T-helper 17 cell (primary cell): ENCODE measurements at places on chromosomes 12 and 14.

- no peak for DNase-seq
Measured at GRCh38 chr14:85531141-85531586, 1.2 kb downstream of the FLRT2 start.

GRCh38 chr12:130920119-130920703 is 33.5 kb upstream of the ADGRD1 start:
- DNase-seq: no peak

DNA sequence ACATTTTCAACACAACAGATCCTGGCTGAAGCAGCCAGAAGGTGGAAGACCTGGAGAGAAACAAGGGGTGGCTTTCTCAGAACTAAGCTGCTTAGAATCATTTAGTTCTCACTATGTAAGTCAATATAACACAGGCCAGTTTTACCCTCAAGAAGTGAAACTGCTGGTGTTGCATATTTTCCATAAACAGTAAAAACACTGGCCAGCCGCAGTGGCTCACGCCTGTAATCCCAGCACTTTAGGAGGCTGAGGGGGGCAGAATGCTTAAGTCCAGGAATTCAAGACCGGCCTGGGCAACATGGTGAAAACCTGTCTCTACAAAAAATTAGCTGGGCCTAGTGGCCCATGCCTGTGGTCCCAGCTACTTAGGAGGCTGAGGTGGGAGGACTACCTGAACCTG is 11.6 kb downstream of the STX2 start:
- no peak for DNase-seq

DNA sequence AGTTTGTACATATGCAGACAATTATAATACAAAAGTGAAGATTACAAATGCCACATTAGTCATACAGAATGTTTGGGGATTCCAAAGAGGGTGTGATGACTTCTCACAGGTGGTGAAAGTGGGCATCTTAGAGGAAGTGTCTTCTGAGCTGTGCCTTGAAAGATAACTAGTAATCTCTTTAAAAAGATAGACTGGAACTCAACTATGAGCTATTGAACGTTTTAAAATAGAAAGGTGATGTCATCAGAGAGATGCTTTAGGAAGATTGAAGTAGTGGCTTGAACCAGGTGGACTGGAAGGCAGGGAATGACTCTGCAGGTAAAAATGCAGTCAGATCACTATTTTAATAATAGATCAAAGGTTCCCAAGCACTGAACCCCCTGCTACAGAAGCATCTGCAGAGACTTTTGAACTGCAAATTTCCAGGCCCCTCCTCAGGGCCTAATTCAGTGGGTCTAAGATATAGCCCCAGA is 50.3 kb downstream of the SYT1 start:
- DNase-seq: no peak

- DNase-seq: no peak
Measured at GRCh38 chr12:1643905-1644533, 15.0 kb downstream of the WNT5B start.

DNA sequence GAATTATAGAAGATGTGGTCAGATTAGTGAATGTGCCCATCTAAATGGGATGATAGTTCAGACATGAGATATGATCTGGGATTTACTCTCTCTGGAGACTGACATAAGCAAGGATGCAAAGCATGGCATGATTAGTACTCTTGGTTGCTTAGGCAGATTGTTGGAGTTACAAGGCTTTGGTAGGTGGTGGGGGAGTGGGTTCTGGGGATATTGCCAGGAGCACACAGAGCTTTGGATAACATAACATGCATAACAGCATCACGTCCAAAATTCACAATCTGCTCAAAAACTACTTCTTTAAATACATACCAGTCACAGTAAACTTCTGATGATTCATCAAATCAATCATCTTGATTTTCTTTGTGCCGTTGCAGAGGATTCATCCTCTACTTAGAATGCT is 287.4 kb downstream of the ACSS3 start:
- DNase-seq: no peak

GRCh38 chr14:34489324-34489723 is 27.3 kb upstream of the SPTSSA start:
- no peak for DNase-seq

DNA sequence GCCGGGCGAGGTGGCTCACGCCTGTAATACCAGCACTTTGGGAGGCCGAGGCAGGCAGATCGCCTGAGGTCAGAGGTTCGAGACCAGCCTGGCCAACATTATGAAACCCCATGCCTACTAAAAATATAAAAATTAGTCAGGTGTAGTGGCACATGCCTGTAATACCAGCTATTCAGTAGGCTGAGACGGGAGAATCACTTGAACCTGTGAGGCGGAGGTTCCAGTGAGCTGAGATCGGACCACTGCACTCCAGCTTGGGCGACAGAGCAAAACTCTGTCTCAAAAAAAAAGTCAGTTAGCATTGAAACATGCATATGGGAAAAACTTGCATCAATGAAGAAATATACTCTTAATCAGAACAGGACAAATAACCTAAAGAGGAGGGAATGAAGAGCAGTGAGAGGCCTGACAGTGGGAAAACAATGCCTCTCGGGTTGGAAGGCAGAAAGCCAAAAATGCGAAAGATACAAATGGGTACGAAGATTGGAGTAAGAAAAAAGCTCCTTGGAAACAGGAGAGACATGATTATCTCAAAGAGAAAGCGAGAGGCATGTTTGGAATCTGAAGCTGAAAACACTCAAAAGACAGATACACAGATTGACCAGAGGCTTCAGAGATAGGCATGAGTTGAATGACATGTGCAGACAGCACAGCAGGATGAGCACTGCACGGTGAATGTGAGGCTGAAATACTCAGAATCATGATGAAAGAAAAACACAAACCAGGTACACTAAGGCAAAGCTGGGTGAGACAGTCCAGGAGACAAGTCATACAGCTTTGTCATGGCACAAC is 30.6 kb downstream of the RESF1 start:
- DNase-seq: no peak

GRCh38 chr14:20118795-20119194 is 8.3 kb downstream of the OR4K17 start:
- no peak for DNase-seq

GRCh38 chr14:40072175-40072574 is 639.9 kb upstream of the FBXO33 start:
- no peak for DNase-seq

- no peak for DNase-seq
Measured at GRCh38 chr12:4814485-4814884, 94.3 kb downstream of the GALNT8 start.

DNA sequence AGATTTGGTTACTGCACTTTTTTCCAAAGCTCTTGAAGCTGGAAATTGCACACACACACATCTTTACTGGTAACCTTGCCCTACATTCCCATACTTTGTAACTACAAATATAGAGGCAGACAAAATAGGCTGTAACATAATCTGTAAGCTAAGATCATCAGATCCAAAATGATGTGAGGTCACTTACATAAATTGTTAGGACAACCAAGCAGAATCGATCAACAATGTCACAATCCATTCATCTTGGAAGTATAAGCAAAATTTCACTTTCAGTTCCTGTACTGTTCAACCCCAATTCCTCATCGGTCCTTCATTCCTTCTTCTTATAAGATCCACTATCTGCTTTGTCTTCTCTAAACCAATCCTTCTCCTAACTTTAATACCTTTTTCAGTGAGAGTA is 72.6 kb downstream of the EPS8 start:
- DNase-seq: no peak

GRCh38 chr12:24177889-24178288 is 228.4 kb upstream of the SOX5 start:
- no peak for DNase-seq

DNA sequence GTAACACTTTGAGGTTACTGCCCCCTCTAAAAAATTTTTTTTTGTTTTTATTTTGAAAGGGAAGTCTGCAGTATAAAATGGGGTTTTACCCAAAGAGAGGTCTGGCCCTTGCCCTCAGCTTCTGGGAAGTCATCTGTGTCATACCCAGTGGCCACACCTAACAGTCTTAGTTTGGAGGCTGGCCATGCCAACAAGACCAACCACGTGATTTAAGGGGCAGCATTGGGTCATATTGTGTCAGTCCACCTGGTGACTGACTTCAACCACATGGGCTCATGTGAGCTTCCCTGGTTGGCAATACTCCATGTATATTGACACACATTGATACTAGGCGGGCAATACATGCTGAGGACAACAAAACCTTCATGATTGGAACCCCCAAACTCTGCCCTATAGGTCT is 173.9 kb downstream of the GXYLT1 start:
- no peak for DNase-seq

- DNase-seq: no peak
Measured at GRCh38 chr12:129083121-129083840, 230.0 kb downstream of the GLT1D1 start.

- DNase-seq: no peak
Measured at GRCh38 chr12:52946334-52946733, 2.6 kb upstream of the KRT18 start.

GRCh38 chr12:89405626-89406345 is 53.5 kb upstream of the DUSP6 start:
- DNase-seq: no peak

- DNase-seq: peak; percentile 30
Measured at GRCh38 chr12:55931780-55932550, 1.0 kb downstream of the DGKA start.

DNA sequence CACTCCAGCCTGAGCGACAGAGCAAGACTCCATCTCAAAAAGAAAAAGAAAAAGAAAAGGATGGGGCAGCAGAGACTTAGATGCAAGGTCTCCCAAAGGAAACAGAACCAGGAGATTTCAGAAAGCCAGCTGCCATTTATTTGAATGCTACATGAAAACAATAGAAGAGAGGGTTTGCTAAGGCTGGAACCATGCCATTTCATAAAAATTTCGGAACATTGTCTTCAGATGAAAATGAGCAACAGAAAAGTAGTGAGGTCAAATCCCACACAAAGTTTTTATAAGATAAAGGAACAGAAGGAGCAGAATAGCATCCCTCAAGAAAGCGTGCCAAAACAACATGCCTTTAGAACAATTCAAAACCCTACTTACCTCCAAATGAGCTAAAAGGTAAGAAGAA is 175.3 kb downstream of the ETV6 start:
- DNase-seq: no peak

DNA sequence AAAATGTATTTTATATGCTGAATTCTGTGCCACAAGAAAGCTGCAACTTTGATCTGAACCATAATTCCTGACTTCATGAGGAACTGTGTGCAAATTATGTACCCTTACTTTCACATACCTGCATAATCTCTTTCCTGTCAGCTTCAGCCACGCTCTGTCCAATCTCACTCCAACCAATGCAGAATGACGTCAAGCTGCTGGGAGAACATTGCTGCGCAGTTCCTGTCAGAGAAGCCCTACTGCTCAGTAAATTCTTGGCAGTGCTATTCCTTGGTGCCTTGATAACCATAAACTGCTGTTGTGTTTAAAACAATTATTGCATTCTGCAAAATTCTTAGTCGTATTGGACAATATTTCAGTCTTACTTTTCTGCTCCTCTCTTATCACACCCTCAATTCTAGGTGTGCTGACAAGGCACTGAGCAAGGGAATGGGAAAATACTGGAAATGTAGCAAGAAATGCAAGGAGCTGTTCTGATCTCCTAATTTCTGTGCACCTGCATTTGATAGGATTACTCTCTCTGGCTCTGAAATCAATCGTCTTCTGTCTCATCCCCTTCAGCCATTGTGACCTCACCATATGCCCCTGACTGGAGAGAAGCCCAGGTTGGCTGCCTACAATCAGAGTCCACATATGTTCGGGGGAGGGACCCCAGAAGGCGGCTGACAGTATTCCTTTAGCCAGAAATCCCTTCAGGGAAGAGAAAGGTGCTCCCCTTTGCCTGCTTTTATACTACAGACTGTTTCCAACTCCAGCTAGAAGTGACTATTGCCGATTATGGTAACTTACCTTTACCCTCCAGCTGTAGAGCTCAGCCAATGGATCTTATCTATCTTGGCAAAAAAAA is 274.9 kb upstream of the NOVA1 start:
- DNase-seq: no peak

DNA sequence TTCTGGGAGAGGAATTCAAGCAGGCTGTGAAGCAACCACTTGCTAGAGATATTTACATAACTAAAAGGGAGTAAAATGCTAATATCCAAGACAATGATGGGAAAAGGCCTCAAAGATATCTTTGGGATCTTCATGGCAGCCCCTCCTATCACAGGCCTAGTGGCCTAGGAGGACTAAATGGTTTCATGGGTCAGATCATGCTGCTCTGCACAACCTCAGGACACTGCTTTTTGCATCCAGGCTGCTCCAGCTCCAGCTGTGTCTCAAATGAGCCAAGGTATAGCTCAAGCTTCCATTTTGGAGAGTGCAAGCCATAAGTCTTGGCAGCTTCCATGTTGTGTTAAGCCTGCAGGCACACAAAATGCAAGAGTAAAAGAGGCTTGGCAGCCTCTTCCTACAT is 195.6 kb upstream of the SSTR1 start:
- no peak for DNase-seq

DNA sequence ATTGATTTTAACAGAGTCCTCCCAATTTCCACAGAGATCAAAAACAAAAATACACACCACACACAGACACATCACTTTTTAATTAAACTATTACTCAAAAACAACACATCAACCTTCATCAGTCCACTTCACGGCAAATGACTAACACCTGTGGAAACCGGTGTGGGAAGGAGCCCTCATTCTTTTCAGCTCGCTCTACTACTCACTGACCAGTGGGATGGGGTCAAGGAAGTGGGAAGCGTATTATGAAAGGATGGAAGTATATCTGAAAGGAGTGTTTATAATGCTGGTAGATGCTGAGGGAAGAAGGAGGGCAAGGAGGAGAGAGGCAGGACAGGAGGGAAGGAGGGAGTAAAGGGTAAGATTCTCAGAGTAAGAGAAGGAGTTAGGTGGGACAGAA is 156.5 kb downstream of the EPS8 start:
- no peak for DNase-seq

DNA sequence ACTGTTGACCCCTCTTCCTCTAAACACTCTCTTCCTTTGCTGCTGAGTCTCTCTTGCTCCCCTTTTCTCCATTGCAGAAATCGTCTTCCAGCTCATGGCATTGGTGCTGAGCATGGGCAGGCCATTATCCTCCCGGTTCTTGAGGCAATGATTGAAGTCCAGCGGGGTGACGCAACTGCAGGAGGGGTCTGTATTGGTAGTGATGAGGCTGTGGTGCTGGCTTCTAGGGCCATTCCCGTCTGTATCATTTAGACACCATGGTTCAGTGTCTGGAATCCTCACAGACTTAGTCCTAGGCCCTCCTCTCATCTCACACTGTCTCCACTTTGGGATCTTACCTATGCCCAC is 720 bp upstream of the SLC22A17 start:
- DNase-seq: no peak

DNA sequence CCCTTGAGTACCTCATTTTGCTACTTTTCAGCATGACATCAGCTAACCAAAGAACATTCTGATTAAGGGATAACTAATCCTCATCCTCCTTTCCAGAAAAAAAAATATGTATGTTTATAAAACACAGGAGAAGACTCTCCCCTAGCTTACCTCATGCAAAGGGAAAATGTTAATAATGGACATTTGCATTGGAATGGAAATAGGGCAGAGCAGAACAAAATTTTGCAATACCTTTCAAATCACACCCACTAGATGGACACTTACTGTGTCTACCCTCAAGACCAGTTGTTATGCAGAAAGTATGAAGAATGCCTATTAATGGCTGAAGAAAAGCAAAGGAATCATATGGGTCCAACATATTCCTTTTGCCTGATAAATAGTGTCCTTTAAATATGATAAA is 8.9 kb upstream of the SLCO1A2 start:
- DNase-seq: no peak
